ENCODE measurements at places on chromosomes 11 and 22.

GRCh38 chr11:122309262-122309925, 193.4 kb upstream of the BLID start:
- DNase-seq = no peak

GRCh38 chr22:46084943-46085827, 65.1 kb upstream of the PPARA start:
- no peak for DNase-seq

DNA sequence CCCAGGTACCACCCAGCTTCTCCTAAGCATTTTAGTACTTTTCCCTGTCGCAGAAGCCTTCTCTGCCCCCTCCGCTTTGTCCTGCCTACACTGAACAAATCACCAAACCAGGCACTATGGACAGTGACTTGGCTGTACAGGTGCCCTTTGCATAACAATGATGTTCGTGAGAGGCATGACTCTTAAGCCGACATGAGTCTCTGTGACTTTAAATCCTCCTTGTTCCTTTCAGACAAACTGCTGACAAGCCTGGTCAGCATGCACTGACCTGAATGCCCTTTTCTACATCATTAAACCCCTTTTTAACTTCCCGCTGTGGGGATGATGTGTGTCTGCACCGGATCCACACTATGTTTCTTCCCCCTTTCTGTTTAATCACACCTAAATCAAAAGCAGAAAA, 16.6 kb downstream of the CAVIN3 start:
- DNase-seq = no peak

DNA sequence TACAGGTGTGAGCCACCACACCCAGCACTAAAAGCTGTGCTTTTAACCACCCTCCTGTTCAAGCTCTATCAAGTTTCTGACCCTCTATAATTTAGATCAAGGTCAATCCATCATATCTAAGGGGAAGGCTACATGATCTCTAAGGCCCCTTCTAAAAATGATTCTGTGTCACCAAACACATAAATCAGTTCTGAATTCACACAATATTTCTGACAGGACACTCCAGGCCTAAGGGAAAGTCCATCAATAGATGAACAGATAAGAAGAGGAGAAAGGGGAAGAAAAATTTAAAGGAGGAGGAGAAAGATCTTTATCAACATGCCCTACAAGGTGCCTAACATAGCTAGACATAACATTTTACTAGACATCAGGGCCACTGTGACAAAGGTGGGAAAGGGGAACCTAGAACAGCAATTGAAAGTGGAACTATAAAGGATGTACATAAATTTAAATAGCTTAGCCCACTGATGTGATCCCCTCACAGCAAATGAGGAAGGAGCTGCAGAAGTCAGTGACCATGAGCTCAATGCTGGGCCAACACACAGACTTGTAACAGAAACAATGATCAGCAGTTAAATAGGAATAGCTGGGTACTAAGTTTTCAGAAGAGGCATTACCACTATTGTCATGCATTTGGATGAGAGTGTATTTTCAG, 4.7 kb downstream of the PRCP start:
- no peak for DNase-seq

DNA sequence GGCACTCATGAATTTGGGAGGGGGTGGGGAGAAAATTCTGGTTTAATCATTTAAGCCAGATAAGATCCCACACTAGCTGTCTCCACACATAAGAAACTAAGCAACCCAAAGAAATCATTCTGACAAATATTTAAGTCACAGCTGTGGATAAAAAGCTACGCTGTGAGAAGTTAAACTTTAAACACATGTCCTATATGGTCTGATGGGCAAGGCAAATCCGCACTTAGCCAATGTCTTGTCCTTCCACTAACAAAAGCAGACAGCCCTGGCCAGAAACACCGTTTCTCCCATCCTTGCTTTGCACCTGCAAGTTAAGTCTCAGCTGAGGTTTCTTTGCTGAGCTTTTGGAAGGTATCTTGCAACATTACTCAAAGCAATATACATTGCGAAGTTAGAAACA, 68.0 kb downstream of the ETS1 start:
- no peak for DNase-seq

DNA sequence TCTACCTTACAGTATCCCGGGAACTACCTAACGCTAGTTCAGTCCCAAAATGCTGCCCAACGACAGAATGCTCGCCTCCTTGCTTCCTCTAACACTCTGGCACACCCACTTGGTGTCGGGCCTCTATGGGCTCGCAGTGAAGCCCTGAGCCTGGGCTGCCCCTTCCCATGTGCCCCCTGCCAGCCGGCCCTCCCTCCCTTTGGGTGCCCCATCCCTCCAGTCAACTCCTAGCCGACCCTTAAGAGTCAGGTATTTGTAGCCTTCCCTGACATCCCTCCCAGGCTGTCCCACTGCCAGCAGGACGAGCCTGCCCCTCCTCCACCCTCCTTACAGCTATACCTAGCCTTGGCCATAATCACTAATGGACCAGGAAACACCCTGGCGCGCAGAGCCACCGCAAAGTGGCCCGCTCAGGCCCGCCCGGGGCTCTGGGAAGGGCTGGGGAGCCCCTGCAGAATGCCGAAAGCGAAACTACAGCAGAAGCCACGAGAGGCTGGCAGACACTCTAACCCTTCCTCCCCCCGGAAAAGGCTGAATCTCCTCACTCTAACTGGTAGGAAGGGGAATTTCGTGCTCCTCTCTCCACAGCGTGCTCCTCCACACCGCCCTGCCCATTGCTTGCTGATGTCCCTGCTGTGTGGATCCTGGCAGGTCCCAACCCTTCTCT, 8.2 kb downstream of the CBX7 start:
- DNase-seq = no peak

DNA sequence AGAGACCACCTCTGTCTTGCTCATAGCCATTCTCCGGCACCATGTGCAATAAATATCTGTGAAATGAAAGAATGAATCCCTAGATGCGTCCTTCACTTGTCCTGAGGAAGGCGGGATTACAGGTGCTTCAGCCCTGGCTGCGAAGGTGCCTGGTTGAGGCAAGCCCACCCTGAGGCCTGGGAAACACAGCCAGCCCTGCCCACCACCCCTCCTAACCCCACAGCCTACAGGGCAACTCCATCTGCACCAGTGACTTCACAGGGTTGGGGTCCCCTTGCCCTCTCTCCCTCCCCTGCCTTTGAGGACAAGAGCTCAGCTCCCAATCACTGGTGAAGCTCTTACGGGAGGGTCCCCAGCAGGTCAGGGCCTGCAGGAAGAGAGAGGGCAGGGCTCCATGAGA, 17.5 kb upstream of the SCGB1A1 start:
- no peak for DNase-seq

- DNase-seq = no peak
Observed at GRCh38 chr11:83600661-83601060, 314.5 kb upstream of the CCDC90B start.

- no peak for DNase-seq
Observed at GRCh38 chr22:42863349-42863961, 6.4 kb upstream of the ARFGAP3 start.

DNA sequence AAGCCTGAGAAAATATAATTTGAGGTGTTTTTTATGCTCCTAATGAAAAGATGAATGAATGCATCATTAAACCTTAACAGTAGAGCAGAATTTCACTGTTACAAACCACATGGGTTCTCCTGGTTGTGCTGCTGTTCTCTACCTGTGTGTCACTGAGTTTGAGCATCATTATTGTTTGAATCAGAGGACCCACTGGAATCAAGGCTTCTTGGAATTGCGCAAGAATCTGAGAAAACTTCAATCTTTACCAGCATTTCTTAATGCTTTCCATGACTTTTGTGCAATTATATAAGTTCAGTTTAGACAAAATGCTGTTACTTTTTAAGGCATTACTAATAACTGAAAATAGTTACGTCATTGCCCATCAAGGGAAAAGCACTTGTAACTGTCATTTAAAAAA, 18.8 kb upstream of the RBX1 start:
- DNase-seq = no peak

- no peak for DNase-seq
Observed at GRCh38 chr11:24386546-24387397, 110.1 kb upstream of the LUZP2 start.

- no peak for DNase-seq
Observed at GRCh38 chr11:102144357-102145355, 34.4 kb downstream of the YAP1 start.

DNA sequence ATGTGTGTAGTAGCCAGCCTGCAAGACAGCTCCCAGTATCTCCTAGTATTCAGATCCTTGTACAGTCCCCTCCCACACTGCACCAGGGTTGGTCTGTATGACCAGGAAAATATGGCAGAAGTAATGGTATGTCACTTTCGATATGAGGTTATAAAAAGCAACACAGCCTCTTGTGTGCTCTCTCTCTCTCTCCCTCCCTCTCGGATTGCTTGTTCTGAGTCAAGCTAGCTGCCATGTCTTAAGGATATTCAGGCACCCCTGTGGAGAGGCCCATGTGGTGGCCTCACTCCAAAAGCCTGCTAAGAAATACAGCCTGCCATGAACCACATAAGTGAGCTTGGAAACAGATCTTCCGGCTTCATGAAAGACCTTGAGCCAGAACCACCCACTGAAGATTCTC, 25.4 kb downstream of the FXYD6 start:
- DNase-seq = no peak

DNA sequence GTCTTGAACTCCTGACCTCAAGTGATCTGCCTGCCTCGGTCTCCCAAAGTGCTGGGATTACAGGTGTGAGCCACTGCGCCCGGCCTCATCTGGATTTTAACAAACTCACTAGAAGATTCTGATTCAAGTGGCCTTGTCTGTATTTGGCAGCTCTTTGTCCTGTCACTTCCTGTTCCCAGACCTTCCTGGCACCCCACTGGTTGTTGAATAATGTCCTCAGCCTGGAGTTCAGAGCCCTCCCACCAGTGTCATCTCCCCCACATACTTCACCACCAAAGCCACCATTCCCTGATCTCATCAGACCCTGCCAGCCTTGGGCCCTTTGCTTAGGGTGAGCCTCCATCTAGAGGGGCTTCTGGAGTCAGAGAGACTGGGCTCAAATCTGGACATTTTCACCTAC, 3.3 kb downstream of the PELI3 start:
- DNase-seq = no peak

GRCh38 chr11:134696455-134696854, 284.4 kb upstream of the B3GAT1 start:
- DNase-seq = no peak

GRCh38 chr11:66625041-66625751, 8.8 kb downstream of the RBM14 start:
- DNase-seq = no peak

DNA sequence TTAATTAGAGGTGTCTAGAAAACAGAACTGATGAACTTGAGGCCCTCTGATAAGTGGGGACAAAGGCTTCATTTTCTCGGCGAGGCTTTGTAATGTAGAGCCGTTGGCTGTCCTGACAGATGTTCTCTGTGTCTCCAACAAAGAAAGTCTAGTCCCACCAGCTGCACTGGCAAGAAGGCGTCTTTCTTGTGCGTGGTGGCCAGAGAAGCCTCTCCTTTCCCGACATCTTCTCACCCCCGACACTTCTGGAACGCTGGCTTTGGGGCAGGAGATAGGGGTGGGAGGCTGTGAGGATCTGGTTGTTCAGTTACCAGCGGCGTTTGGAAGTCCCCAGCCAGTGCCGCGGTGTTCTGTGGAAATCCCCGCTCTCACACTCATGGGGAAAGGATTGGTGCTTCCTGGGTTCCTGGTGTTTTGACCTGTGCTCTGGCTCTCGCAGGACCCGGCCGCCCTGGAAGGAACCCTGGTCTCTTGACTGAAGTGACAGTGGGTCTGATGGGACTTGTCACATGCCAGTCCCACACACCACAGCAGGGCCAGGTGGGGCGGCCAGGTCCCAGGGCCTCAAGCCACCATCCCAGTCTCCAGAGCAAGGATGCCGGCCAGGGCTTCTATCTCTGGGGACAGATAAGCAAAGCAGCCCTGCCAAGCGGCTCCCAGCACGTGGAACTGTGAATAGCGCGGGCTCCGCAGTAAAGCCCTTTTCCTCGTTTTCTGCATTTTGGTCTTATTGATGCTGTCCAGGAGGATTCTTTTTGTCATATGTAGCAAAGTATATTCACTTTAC, 23.2 kb downstream of the FADS2 start:
- peak; percentile 45 for DNase-seq

- DNase-seq = no peak
Observed at GRCh38 chr22:49290711-49291110, 537.0 kb downstream of the BRD1 start.

- DNase-seq = no peak
Observed at GRCh38 chr22:39723899-39724351, 153.4 kb downstream of the CACNA1I start.

DNA sequence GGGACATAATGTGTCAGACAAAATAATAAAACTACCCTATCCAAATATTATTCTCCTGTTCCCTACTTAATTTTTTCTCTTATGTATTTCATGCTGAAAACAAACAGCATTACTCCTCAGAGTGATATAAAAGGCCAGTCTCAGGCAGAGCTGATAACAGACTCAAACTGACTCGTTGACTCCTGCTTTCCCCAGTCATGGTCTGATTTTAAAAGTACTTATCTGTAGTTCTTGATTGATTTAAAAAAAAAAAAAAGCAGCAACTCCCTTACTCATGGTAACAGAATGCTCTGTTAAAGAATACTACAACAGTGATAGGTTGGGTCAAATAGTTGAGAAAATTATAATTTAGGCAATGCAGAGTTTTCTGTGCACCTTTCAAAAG, 90.3 kb upstream of the BARX2 start:
- DNase-seq = no peak

DNA sequence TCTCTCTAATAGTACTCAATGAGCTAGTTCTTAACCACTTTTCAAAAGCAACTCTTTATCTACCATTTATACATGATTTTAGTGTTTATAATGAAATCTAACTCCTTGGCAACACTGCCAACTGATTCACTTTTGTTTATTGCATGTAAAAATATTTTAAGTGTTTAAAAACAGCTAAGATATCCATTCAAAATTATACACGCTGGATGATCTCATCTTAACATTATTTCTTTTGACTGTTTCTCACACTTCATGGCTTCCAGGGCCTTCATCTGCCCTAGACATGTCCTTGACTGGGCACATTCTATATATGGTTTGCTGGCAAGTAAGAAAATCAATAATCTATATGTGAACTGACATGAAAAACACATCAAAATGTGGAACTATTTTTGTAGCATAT, 414.6 kb upstream of the LUZP2 start:
- DNase-seq = no peak

DNA sequence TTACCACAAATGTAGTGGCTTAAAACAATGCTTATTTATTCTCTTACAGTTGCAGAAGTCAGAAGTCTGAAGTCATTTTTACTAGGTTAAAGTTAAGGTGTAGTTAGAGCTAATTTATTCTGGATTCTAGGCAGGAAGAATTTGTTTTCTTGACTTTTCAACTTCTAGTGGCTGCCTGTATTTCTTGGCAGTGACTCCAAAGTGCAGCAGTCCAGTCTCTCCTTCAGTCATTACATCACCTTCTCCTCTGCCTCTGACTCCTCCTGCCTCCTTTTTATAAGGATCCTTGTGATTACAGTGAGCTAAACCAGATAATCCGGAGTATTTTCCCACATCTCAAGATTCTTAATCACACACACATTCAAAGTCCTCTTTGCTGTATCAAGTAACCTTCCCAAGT, 581.4 kb downstream of the KCNA4 start:
- DNase-seq = no peak

DNA sequence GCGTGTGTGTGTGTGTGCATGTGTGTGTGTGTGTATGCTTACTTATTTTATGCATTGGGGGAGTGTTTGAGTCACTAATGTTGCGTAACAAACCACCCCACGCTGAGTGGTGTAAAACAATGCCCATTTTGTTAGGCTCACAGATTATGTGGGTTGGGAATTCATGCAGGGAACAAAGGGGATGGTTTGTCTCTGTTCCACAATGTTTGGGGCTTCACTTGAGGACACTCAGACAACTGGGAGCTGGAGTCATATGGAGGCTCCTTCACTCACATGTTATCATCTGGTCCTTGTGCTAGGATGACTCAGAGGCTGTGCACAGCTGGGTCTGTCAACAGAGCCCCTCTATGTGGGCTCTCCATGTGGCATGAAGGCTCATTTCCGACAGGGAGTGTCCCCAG, 51.3 kb upstream of the LARGE1 start:
- DNase-seq = peak; percentile 52

Data from nucleus accumbens (tissue), 56 donors.